ENCODE measurements at places on chromosomes 2 and 18. TPM values are rescaled to one million over a fixed set of nuclear protein-coding genes. Genes with fewer than 3 reads are reported as not detected.

DNA sequence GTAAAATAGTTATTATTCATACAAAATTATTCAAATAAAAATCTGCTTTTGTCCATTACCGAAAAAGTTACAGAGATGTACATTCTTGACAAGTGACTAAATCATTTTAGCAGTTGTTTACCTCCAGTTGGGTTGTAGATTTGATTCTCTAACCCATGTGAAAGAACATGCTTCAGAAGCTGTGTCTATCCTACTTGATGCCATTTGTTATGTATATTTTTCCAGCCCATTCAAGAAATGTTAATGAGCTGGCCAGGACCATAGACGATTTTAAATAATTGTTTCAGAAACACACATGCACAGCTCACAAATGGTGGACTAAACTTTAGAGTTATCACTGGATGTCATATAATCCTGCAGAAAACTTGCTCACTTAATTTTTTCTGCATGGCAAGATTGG lies 391.1 kb upstream of the REG3G start:
- DNase-seq = no peak

DNA sequence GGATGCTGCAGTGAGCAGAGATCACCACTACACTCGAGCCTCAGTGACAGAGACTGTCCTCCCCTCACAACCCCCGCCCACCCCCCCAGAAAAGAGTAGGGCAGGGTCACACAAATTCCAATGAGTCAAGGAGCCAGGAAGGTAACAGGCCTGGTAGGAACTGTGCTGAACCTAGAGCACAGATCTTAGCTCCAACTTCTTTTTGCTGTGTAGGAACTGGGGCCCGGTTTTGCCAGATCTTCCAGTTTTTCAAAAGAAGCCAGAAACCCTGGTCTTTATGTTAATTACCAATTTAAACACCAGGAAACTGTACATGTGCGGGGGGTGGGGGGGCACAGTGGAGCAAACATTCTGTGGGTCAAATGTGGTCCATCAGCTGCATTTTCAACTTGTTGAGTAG lies 71.0 kb downstream of the PRPF40A start:
- no peak for DNase-seq

GRCh38 chr2:48566592-48567310 lies 36.8 kb downstream of the STON1 start:
- DNase-seq = peak; percentile 14

GRCh38 chr2:19902216-19902740 lies 495 bp upstream of the TTC32 start:
- no peak for DNase-seq

GRCh38 chr2:17962876-17963275 lies 84.4 kb downstream of the KCNS3 start:
- DNase-seq = no peak

DNA sequence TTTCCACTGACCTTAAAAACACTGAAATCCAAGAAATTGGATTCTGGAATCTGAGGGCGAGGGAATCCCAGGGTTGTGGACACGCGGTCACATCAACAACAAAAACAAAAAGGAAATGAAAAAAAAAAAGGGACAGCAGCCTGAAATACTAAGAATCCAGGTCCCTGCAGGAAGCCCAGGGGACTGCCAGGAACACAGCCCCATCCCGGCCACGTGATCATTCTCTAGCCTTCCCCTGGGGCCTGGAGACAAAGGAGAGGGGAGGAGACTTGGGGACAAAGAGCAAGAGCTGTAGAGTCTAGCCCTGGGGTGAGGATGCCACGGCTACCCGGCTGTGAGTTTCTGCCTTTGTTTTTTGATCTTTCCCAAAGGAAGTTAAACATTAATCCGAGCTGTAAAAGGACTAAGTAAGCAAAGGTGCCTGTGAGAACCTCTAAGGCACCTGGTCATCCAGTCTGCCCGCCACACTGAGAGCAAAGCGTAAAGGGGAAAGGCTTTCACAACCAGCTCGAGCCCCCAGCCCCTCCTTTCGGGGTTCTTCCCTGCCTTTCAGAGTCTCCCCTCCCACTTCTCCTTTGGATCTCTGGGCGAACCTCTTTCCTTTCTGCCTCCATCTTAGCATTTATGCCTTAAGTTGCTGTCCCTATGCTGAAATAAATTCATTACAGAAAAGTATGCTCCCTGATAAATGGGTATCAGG lies 57.9 kb upstream of the MSH2 start:
- peak; percentile 72 for DNase-seq

GRCh38 chr2:229701716-229702115 lies 12.6 kb downstream of the DNER start:
- no peak for DNase-seq

DNA sequence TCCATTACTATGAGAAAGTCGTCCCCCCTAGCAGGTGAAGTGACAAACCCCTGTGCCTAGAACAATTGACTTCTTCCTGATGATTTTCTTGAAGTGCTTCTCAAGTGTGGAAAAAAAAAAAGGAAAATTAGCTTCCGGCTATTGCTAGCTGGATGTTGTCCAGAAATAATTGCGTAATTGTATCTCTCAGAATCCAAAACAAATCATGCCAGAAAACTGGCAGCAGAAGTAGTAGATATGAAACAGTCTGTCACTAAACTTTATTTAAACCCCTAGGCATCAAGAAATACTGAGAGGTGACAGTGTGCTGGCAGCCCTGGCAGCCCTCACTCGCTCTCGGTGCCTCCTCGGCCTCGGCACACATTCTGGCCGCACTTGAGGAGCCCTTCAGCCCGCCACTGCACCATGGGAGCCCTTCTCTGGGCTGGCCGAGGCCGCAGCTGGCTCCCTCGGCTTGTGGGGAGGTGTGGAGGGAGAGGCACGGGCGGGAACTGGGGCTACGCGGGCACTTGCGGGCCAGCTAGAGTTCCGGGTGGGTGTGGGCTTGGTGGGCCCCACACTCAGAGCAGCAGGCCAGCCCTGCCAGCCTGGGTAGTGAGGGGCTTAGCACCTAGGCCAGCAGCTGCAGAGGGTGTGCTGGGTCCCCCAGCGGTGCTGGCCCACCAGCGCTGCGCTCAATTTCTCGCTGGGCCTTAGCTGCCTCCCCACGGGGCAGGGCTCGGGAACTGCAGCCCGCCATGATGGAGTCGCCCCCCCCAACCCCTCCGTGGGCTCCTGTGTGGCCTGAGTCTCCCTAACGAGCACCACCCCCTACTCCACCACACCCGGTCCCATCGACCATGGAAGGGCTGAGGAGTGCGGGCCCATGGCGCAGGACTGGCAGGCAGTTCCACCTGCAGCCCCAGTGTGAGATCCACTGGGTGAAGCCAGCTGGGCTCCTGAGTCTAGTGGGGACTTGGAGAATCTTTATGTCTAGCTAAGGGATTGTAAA lies 80.5 kb upstream of the ABCA12 start:
- no peak for DNase-seq

- DNase-seq = no peak
These were observed 148.2 kb downstream of the PHLPP1 start for GRCh38 chr18:62863579-62864001.

DNA sequence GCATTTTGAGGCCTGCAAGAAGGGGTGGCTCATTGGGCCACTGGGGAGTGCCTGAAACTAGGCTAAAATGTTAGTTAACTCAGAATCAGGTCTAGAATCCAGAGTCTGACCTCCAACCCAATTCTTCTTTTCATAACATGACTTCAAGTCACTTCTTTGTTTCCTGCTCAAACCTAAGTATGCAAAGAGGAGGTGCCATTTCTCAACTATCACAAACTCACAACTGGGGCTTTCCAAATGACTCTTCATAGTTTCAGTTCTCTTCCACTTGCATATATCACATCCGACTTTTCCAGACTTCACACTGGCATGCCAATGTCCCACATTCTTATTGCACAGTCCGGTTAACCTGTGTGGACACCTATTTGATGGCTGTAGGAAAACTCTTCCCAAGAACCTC lies 211.6 kb downstream of the TCF4 start:
- no peak for DNase-seq

DNA sequence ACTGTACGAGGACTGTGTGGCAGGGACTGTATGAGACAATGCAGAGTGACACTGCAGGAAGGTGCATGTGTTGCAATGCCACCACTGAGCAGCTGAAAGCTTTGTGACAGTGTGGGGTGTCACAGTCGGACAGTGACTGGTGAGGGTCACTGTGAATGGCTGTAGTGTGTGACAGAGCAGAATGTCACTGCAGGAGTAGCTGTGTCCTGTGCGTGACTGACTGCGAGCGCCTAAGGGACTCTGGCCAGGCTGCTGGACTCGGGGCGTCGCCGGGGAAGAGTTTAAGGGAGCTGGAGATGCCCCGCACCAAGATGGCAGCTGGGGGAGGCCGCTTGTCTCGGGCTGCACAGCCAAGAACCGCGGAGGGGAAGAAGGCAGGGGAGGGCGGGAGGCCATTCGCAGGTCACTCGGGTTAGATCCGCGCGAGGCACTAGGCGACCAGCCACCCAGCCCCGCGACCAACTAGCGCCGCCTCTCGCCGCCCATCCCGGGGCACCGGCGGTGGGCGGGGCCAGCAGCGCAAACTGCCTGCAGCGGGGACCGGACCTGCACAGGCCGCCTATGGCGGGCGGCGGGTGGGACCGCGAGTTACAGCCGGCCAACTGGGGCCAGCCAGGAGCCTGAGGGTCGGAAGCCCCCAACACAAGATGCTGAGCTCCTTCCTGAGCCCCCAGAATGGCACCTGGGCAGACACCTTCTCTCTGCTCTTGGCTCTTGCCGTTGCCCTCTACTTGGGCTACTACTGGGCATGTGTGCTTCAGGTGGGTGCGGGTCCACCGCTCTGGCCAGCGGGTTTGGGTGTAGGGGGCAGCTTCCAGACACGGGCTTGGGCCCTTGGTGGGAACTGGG lies at the start of gene ABHD1:
ABHD1 (plus strand) TSS at position 514 of the 849 bp plus-strand sequence; CDS start at position 648, 134 bp downstream.
- no peak for DNase-seq

- no peak for DNase-seq
These were observed 21.6 kb upstream of the GYPC start for GRCh38 chr2:126634273-126634861.

GRCh38 chr2:100151310-100151709 lies 8.9 kb upstream of the AFF3 start:
- no peak for DNase-seq

- no peak for DNase-seq
These were observed 49.6 kb downstream of the NXPH2 start for GRCh38 chr2:138730497-138731030.

DNA sequence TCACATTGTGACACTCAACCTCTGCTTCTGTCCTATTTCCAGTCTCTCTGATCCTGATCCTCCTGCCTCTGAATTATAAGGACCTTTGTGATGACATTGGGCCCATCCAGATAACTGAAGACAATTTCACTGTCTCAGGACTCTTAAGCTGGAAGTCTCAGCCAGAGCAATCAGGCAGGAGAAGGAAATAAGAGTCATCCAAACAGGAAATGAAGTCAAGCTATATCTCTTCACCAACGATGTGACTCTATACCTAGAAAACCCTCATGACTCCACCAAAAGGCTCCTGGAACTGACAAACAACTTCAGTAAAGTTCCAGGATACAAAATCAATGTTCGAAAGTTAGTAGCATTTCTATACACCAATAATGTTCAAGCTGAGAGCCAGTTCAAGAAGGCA lies 29.3 kb upstream of the TWIST2 start:
- DNase-seq = no peak

DNA sequence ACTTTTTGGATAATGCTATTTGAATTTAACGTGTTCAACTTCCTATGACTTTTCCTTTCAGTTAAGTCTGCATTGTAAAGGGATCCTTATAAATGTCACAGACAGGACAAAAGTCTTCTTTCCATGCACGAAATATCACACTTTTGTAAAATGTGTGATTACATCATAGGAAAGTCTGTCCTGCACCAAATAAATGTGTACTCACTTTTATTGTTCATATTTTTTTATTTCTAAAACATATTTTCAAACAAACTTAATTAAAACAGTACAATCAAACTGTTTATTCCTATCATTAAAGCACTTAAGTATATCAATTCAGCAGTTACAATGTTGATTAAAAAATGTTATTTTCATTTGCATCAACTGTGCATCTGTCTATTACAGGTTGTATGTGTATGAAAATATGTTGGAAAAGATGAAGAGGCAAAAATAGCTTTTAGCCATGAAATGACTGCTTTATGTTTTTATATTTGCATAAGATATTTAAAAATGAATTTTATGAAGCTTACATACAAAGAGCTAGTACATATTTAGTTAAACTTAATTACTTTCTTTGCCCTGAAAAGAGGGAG lies 105.6 kb downstream of the CSRNP3 start:
- no peak for DNase-seq

DNA sequence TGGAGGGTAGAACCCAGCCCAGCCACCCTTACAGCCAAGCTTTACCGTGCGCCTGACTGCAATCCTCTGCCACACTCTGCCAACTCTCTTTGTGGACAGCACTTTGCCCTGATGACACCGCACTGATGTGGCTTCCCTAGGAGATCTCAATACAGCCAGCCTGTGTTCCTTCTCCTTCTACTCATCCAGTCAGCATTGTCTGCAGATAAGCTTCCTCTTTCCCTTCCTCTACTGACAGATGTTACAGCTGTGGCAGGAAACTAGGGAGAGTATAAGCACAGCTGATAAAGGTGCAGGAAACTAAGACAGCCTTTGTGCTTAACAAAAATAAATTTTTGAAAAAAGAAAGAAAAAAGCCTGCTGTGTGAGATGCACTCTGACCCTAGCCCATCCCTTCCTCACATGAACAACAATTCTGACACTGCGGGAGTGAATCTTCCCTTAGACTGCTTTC lies 25.0 kb downstream of the CEP68 start:
- DNase-seq = no peak

DNA sequence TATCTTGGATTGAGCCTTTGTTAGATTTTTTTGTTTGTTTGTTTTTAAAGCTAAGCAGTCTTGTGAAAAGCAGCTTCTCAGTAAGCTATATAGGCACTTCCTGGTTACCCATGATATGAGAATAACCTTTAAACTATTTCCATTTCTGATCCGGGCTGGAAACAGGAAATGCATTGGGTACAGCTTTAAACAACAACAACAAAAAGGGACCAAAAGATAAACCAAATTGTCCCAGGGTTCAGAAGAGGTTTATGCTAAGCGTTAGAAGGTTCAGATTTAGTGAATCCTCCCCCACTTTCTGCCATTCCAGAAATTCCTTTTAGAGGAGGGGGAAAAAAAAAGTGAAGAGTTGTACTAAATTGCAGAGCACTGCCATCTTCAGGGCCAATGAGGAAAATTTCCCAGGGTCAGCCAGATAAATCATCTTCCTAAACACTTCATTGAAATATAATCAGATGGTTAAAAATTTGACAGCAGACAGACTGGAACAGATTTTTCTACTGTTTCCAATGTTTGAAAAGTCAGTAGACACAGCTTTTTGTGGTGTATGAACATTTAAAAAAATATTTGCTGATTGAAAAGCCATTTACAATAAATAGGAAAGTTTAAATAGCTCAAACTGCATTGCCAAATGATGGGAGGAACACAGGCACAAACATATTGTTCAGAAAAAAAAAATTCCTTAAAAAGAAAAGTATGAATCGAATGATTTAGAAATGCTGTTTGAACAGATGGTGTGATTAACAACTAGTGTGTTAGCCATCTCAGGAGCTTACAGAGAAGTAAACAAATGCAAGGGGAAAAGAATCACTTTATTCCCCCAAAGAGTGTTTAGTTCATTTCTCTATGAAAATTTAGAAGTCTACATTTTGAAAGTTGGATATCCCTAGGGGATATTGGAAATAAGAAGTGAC lies 189.9 kb upstream of the TANK start:
- DNase-seq = peak; percentile 80

REG3G gene
- total RNA-seq = not detected

CYS1 gene
- 0.14 TPM for total RNA-seq

AQP12A gene
- total RNA-seq = not detected

HYCC2 gene
- 8.6 TPM for total RNA-seq

TTC27 gene
- total RNA-seq = 33.7 TPM

GKN1 gene
- total RNA-seq = 1.6 TPM

BOLL gene
- not detected for total RNA-seq

MAPRE3 gene
- 4.0 TPM for total RNA-seq

UGT1A4 gene
- total RNA-seq = not detected

Data from NCI-H460 (cell line).